Esophagus mucosa (tissue), 1 donor: ENCODE measurements at places on chromosomes 6 and 20. TPM values are rescaled to one million over a fixed set of nuclear protein-coding genes. Genes with fewer than 3 reads are reported as not detected.

The ATP9A gene
- 29.3 TPM for total RNA-seq

The TRDN gene
- not detected for total RNA-seq

The TSPO2 gene
- not detected for total RNA-seq

The OLIG3 gene
- not detected for total RNA-seq

The TBXT gene
- not detected for total RNA-seq

The PPIL6 gene
- 0.84 TPM for total RNA-seq

The NINL gene
- total RNA-seq, result 4.8 TPM

The DPPA5 gene
- not detected for total RNA-seq

The EYA2 gene
- 27.7 TPM for total RNA-seq

The GCNT2 gene
- 8.1 TPM for total RNA-seq

DNA sequence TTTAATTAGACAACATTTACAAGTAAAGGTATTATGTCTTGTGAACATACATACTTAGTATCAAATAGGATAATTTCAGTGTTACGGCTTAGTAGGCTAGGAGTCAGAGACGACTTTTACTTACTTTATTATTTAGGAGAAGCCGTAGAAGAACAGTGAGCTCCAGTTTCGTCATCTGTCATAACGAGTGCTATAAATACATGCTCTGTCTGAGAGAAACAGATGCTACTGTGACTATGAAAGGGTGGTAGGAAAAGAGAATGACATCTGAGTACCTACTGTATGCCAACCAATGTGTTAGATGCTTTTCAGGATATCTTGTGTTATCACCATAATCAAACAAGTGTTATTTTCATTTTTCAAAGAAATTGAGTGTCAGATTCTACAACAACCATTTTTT is 119.0 kb downstream of the EYA4 start:
- ATAC-seq, result no peak

DNA sequence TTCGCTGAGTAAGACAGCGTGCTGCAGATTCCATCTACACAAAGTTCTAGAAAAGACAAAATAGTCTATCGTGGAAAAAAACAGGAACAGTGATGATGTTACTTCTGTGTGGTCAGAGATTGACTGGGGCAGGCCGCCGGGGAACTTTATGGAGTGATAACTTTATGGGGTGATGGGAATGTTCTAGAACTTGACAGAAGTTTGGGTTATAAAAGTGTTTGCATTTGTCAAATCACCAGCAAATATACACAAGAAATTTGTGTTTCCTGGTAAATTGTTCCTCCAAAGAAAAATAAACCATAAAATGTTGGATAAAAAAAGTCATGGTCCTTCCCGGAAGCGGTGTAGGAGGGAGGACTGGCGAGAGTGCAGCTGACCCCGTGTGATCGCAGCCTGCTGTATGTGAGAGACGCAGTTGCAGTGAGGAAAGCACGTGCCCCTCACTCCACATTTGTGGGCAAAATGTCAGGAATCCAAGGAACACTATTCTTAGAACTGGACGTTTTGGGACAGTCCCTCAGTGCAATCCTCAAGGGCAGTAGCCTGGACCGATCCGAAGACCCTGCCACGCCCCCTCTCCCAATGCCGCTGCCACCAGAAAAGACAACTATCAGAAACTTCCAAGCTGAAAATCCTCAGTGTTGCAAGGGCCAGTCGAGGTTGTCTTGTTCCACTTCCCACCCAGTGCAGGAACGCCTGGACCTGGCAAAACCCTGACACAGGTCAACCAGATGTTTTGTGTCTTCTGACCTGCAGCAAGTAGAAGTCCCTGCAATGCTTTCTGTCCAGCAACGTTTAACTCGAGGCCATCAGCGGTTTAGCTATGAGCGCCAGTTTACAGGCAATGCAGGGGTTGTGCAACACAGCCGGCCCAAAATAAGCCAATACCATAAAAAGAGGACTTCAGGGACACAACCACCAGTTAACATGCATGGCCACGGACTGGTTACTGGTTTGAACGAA is 80.5 kb upstream of the QKI start:
- ATAC-seq, result no peak

DNA sequence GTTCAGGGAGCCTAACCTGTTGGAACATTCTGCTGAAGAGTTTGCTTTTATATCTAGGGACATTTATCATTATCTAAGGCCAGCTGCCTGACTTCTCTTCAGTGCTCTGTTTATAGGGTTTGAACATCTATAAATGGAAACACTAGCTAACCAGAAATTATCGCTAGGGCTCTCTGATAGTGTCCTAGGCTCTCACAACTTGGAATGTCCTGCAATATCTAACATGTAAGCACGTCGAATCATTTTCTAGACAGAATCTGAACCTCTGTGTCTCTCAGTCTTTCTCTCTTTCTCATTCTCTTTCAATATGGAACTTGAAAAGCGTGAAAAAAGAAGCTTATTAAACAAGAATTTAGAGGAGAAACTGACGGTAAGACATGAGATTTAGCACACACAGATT is 92.5 kb upstream of the MLIP start:
- ATAC-seq, result no peak

DNA sequence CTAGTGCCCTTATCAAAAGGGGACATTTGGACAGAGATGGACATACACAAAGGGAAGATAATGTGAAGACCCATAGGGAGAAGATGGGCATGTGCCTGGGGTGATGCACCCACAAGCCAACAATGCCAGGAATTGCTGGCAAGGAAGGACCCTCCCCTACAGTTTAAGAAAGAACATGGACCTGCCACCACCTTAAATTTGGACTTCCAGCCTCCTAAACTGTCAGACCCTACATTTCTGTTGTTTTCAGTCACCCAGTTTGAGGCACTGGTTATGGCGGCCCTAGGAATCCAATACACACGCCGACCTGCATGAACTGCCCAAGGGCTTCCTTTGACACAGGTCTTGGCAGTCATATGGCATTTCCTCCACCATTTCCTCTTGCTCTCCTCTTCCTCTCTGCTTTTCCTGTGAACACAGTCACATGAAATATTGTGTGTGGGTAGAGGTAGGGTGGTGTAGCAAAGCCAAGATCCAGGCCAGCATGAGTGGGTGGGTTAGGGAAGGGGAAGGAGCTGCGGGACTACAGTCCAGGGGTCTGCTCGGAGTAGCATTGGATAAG is 115.6 kb downstream of the ZDHHC14 start:
- no peak for ATAC-seq

GRCh38 chr20:47784599-47785310 is 526 bp downstream of the SULF2 start:
- ATAC-seq, result peak; percentile 33

DNA sequence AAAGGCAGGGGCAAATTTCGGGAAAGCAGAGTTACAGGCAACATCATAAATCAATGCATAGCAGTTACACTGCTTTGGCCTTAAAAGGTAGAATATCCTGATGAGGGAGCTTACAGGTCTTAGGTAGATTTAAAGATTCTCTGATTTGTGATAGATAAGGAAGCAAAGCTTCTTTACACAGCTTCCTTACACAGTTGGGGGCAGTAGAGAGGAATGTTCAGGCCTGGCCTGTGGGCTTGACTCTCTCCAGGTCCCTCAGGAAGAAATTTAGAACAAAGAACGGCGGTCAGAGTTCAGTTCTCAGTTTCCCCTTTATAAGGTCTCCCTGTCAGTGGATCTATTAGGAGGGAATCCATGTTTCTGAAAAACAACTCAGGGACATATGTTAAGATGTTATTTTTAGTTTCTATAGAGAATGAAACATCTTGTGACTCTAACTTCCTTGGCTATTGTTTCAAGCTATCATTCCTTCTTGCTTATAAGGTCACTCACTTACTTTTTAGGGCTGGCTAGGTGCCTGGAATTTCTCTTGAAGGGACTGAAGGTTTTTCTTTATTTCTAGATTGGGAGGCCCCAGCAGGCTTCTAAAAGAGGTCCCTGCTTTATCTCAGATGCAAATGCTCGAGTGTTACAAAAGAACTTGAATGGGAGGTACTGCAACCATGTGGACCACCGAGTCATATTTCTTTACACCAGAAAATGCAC is 11.8 kb downstream of the HLA-B start:
- no peak for ATAC-seq

DNA sequence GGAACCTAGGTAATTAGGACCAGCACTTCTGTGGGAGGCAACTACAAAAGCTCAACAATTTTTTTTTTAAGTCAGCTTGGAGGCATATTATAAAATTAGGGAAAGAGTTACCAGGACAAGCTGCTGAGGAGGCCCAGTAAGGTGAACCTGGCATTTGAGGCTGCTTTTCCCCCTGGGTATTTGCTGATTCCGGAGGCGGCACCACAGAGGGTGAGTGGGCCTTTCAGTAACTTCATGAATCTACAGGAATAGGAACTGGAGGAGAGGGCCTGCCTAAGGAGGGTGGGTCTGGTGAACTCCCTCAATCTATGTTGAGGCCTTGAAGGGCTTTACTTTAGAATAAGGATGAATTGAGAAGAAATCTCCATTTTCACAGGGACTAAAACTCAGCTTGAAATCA is 14.6 kb downstream of the TSPYL4 start:
- no peak for ATAC-seq

- no peak for ATAC-seq
Observed at GRCh38 chr20:33192912-33193501, 24.1 kb upstream of the BPIFA3 start.

DNA sequence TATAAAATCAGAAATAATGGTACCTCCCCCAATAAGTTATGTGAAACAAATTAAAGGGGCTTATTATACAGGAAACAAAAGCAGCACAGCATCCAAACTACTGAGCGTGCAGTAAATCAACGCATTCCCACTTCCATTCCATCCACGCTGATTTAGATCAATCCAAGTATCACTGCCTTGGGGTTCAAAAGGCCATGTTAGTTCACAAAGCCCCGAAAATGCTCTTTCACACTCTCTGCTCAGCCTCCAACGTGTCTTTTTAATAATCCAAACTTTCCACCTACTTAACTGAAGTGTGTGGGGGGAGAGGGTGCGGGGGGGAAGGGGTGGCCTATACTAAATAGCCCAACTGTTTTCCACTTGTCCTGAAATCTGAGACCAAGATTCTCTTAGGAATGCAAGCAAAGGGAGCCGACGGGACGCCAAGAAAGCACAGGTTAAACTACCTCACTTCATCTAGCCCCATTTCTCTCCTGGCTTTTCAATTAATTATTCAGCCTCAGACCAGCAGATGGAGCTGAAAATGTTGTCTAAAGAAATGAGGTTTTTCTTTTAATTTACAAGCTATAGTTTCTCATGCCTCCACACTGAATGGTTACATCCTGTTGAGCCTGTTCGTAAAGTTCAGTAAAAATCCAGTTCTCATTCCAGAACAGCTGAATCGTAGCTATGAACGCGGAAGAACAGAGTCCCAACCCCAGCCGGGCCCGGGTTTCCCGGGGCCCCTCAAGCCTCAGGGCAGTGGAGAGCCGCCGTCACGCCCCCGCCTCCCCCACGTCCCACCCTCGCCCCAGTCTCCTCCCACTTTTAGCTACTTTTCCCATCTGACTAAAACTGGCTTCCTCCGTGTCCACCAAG is 1.0 kb upstream of the NXT1 start:
- peak; percentile 83 for ATAC-seq

DNA sequence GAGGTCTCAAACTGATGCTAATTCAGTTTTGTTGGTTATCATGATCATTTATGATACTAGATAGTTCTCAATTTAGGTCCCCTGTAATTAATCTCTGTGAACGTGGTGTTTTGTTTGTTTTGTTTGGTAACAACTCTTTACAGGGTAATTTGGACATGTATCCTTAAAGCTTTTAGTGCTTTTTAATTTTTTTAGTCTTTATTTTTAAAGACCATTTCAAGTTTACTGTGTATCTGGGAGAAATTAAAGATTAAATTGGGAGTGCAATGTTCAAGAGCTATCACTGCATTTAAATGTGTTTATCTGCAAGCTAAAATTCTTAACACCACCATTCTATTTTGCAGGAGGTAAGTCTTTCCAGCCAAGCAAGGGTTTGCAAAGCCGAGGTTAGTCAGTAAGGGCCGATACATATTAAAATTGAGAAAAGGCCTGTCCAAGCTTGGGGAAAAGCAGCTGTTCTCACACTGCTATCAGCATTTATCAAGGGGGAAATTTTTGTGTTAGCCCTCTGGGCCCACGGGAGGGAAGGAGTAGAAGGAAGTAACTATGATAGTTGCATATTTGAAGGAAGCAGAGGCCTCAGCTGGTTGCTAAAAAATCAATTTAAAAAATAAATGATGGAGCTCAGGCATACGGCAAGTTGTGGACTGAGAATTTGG is 59.3 kb upstream of the ZNF217 start:
- no peak for ATAC-seq

GRCh38 chr6:1066449-1067090 is 245.3 kb upstream of the FOXQ1 start:
- ATAC-seq, result no peak

- no peak for ATAC-seq
Observed at GRCh38 chr6:219641-220198, 72.6 kb upstream of the DUSP22 start.

GRCh38 chr20:32906200-32906599 is 47.5 kb downstream of the EFCAB8 start:
- no peak for ATAC-seq

GRCh38 chr6:87654875-87655454 is 47.1 kb downstream of the AKIRIN2 start:
- ATAC-seq, result no peak

DNA sequence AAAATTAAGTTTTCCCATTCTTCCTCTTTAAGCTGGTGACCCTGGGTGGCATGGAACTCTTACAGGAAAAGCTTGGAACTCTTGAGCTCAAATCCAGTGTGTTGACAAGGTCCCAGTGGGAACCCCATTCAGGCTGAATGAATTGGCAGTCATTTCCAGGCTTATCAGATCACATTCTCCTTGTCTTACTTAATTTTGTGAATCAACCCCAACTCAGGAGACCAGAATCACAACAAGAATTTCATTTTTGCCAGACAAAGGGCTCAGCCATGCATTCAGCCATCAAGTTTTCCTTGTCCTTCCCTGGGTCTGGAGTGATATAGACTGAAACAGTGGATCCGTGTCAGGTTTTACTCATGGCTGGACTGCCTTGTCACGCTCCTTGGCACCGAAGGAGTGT is 92.1 kb upstream of the EEF1E1 start:
- ATAC-seq, result no peak

DNA sequence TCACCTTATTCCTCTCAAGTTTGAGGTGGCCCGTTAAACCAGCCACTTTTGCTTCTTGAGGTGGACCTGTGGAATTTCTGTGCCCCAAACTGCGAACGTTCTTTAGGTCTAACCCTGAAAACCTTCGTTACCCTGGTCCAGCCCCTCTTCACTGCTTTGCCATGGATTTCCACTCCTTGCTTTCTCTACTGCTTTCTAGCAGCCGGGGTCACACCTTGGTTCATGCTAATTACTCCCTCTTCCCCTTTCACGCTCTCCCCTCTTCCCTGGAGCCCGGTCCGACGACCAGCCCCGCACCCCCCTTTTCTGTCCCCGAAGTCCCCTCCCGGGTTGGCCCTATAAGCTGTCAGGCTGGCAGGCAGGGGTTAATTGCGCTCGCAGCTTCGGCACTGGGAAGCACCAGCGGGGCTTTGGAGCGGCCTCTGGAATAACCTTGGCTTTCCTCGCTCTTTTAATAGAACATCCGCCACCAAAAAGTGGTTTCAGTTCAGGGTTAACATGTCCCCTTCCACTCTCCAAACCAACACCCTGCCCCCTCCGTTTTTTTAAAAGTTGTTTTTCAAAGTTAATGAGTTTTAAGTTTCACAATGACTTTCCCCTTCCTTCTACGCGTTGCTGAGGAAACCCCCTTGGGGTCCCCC is 1.4 kb upstream of the HIVEP1 start:
- ATAC-seq, result no peak

- no peak for ATAC-seq
Observed at GRCh38 chr6:97626671-97627441, 343.8 kb upstream of the MMS22L start.
